Fibroblast of skin of right biceps (primary cell): ENCODE measurements at places on chromosomes 1 and 21.

- peak; percentile 60 for DNase-seq
These were observed 591 bp downstream of the KCTD3 start for GRCh38 chr1:215567491-215568298.

DNA sequence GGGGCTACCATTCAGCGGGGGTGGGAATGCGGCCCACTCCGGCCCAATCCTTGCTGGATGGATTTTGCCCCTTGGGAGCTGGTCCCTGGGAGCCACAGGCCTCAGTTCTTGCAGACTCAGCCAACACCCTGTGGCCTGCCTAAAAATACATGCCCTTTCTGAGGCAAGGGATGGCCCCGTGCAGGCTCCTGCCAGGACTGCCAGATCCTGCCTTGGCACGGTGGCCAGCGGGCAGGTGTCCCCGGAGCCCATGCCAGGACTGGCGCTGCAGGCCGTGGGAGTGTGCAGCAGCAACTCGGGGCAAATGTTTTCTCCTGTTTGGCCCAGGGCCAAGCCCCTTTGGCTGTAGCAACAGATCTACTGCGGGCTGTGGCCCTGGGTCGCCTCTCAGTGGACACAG, 1.6 kb upstream of the PANK4 start:
- no peak for DNase-seq

GRCh38 chr21:33035147-33035546, 9.4 kb downstream of the OLIG2 start:
- DNase-seq, result no peak

DNA sequence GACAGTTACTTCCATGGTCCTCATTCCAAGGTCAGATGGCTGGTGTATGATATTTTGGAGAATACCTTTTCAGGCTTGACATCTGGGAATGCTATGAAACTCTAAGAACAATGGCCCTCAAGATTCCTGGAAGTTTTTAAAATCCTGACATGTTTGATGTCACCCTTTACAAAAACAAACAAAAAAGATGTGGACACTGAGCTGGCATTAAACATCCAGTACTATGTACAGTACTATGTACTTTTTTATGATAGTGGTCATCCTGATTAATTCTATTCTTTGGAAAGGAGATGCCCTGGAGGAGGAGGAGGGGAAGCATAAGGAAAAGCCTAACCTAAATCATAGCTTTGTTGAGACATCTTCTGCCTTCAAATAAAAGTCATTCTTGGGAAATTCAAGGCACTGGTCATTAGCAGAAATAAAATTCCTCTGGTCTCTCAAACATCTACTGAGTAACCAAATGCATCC, 235.4 kb downstream of the HMCN1 start:
- peak; percentile 67 for DNase-seq

- DNase-seq, result no peak
These were observed 1.5 kb downstream of the RPL22 start for GRCh38 chr1:6197746-6198427.

DNA sequence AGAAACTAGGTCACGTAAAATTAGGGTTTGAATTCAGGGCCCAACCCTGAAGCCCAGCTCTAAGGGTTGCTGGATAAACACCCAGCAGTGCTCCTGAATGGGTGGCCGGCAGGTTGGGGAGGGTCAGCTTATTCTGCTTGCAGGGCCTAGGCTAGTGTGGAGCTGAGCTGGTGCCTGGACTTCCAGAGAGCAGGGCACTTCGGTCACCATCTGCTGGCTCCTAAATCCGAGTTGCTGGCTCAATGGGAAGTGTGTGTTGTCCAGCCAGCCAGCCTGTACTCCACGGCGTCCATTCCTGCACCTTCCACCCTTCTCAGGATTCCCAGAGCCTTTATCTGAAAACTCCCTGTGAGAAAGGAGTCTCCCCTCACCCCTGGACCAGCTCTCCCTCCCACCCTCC, 23.0 kb downstream of the TRIM67 start:
- DNase-seq, result no peak

DNA sequence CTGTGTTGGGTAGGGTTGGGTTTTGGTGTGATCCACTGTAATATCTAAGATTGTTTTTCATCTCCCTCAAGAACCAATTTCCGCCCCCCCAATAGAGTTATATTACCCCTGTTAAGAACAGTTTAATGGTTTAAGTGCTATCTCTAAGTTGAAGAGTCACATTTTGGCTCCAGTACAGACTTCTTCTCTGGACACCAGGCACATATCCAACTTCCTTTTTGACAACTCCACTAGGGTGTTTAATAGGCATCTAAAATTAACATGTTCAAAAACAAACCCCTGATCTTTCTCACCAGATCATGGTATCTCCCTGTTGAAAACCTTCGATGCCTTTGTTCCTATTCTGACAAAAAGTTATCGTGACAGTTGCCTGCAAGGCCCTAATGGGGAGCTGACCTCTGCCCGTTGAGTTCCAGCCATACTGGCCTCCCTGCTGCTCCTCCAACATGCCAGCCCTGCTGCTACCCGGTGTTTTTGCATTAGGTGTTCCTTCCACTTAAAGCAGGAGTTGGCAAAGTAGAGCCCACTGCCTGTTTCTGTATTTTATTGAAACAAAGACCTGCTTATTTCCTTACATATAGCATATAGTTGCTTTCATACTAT, 18.6 kb downstream of the USP24 start:
- DNase-seq, result no peak
